ENCODE measurements at places on chromosomes 7 and 10. TPM values are rescaled to one million over a fixed set of nuclear protein-coding genes. Genes with fewer than 3 reads are reported as not detected.

- DNase-seq: no peak
Observed at GRCh38 chr7:36391436-36392198, 2.0 kb downstream of the ANLN start.

The C10orf53 gene
- not detected for polyA plus RNA-seq

The LIPJ gene
- not detected for polyA plus RNA-seq

- DNase-seq: no peak
Observed at GRCh38 chr10:59177836-59178235, 1.4 kb downstream of the PHYHIPL start.

- no peak for DNase-seq
Observed at GRCh38 chr10:104435822-104436221, 82.2 kb downstream of the CFAP58 start.

DNA sequence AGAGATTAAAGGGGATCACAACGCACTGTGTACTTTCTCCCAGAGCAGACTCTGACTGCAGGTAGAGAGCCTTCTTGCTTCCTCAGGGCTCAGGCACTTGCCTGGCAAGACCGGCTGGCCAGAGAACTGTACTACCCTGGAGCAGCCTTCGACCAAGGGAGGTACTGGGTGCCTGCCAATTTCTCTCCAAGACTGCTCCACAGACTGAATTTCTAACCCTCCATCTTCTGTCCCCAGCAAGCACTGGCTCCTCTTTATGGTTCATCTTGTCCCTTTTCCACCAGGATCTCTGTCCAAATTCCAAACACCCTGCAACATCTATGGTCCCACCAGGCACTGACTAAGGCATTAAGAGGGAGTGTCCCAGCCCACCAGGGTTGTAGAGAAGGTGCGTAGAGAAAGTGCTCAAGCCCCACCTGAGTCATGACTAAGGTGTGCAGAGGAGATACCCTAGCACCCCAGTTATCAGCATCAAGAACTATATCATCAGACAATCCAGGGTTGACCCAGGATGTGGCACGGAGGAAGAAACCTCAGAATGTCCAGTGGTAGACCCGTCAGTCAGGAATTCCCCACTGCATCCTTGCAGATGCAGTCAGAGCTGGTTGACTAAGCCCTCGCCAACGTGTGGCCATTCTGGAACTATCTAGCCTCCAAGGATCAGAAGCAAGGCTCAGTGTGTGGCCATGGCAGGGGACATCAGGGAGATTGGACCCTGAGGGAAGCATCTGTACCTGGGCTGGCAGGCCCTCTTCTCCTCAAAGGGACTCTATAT lies 60.9 kb upstream of the CAMK2B start:
- DNase-seq: no peak

GRCh38 chr7:157870644-157871290 lies 534.0 kb downstream of the DNAJB6 start:
- no peak for DNase-seq

DNA sequence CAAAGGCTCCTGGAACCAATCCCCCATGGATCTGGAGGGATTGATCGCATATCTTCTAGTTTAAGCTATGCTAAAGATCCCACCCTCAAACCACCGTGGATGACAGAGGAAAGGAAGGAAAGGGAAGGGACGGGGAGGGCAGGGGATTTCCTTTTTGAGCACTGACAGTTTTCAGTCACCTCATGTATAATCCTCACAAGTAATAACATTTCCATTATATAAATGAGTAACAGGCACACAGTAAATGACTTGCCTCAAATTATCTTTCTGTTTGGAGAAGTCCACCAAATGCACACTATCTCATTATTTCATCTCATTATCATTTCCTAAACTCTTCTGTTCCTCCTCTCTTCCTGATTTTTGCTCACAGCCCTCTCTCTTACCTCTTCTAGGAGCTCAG lies 127.1 kb upstream of the AOAH start:
- no peak for DNase-seq

- no peak for DNase-seq
Observed at GRCh38 chr10:103814626-103815370, 40.6 kb downstream of the SH3PXD2A start.
